ENCODE measurements at places on chromosomes 7 and 10. TPM values are rescaled to one million over a fixed set of nuclear protein-coding genes. Genes with fewer than 3 reads are reported as not detected.

GRCh38 chr7:30846378-30846777 lies 65.3 kb upstream of the AQP1 start:
- no peaks in the 10 kb centered on the region for H3K4me1 ChIP-seq
- H3K36me3 ChIP-seq: no peaks in the 10 kb centered on the region
- H3K27ac ChIP-seq: no peak overlapping the region
- no peak overlapping the region for H3K4me3 ChIP-seq

GRCh38 chr7:111264111-111264868 lies 173.4 kb downstream of the LRRN3 start:
- peaks cover 8% of the 10 kb centered on the region for H3K4me1 ChIP-seq
- no peaks in the 10 kb centered on the region for H3K27me3 ChIP-seq
- H3K4me3 ChIP-seq: no peak overlapping the region
- no peak overlapping the region for H3K27ac ChIP-seq

DNA sequence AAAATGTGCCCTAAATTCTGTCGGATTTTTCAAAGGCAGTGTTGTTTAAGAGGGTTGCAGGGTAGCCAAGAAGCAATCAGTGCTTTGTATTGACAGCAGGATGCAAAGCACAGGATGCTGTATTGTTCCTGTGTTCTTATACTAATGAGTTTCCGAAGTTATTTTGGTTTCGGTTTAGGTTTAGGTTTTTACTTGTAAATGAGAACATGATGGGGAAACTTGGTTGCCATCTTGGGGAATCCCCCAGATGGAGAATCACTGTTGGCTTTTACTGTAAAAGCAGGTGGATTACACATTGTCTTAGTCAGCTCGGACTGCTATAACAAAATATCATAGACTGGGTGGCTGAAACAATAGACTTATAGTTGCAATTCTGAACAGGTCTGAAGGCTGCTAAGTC lies 72.1 kb downstream of the INHBA start:
- no peaks in the 10 kb centered on the region for H3K36me3 ChIP-seq
- no peaks in the 10 kb centered on the region for H3K4me1 ChIP-seq
- H3K27me3 ChIP-seq: no peaks in the 10 kb centered on the region

DNA sequence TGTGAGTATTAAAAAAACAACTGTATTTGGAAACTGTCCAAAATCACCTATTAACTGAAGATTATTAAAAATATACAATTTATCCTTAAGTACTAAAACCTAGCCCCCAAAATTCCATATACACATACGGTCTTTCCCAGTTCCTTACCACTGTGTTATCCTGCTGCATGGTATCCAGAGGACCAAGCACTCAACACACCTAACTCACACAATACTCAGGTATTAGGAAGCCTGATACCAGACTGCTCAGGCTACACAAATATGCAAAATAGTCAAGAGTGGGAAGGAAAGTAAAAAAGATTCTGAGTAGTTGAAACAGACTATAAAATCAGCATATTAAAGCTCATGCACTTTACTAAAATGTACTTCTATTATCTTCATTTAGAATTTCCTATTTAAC lies 67.2 kb downstream of the EPC1 start:
- H3K4me1 ChIP-seq: no peaks in the 10 kb centered on the region
- H3K27ac ChIP-seq: no peak overlapping the region
- peaks cover 18% of the 10 kb centered on the region for H3K36me3 ChIP-seq

- H3K4me3 ChIP-seq: no peak overlapping the region
- peaks cover 4% of the 10 kb centered on the region for H3K4me1 ChIP-seq
- H3K36me3 ChIP-seq: no peaks in the 10 kb centered on the region
- no peak overlapping the region for H3K27ac ChIP-seq
Measured at GRCh38 chr10:35780970-35781642, 139.0 kb upstream of the FZD8 start.

DNA sequence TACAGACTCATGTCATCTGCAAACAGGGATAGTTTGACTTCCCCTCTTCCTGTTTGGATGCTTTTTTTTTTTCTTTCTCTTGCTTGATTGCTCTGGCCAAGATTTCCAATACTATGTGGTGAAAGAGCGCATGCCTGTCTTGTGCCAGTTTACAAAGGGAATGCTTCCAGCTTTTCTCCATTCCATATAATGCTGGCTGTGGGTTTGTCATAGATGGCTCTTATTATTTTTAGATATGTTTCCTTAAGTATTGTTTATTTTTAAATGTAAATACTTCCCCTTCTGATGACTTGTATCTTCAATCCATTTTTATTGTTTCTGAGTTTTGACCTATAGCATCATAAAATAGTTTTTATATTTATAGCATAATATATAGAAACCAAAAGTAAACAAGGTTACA lies 17.9 kb downstream of the FAM237B start:
- no peak overlapping the region for H3K27ac ChIP-seq
- peaks cover 3% of the 10 kb centered on the region for H3K36me3 ChIP-seq
- H3K4me1 ChIP-seq: no peaks in the 10 kb centered on the region
- no peak overlapping the region for H3K4me3 ChIP-seq
- no peaks in the 10 kb centered on the region for H3K27me3 ChIP-seq
- no peak for DNase-seq

DNA sequence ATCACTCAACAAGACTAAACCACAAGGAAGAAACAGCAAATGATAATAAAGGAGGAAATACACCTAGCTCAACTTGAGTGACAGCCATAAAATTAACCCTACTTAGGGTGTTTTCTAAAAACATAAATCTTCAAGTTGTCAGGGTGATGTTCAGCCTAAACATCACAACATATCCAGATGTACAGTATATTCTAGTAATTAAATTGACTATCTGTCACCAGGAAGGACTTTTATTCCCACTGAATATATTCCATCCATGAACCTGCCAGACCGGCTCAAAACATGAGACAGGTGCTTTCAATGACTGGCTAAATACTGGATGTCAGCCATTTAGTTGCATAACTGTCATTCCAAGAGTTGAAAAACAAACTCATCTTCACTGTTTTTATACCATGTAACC lies 298.1 kb upstream of the NEBL start:
- peak overlapping the region; percentile 13 for H3K27ac ChIP-seq
- H3K4me3 ChIP-seq: no peak overlapping the region
- H3K27me3 ChIP-seq: no peaks in the 10 kb centered on the region
- no peak for DNase-seq
- H3K4me1 ChIP-seq: no peaks in the 10 kb centered on the region

GRCh38 chr10:66748217-66748616 lies 177.6 kb upstream of the LRRTM3 start:
- H3K4me3 ChIP-seq: no peak overlapping the region
- no peak for DNase-seq
- no peak overlapping the region for H3K27ac ChIP-seq
- no peaks in the 10 kb centered on the region for H3K36me3 ChIP-seq
- H3K4me1 ChIP-seq: no peaks in the 10 kb centered on the region

EN2 gene
- 0.13 TPM for total RNA-seq

PDE1C gene
- total RNA-seq: 5.5 TPM

LEP gene
- not detected for total RNA-seq
